Activated CD4-positive, alpha-beta T cell treated with anti-CD3 and anti-CD28 coated beads, Interleukin-2, Interleukin-6, amounts not matched to agents 100 ng/mL and 50 ng/mL, durations not matched to agents 16 hours and 8 hours (primary cell): ENCODE measurements at places on chromosomes 2 and 18.

- DNase-seq = no peak
Measured at GRCh38 chr18:8828300-8828699, 122.9 kb downstream of the MTCL1 start.

- DNase-seq = no peak
Measured at GRCh38 chr2:226380679-226381078, 418.9 kb downstream of the IRS1 start.

- DNase-seq = no peak
Measured at GRCh38 chr2:231306791-231307393, 88.6 kb upstream of the B3GNT7 start.

DNA sequence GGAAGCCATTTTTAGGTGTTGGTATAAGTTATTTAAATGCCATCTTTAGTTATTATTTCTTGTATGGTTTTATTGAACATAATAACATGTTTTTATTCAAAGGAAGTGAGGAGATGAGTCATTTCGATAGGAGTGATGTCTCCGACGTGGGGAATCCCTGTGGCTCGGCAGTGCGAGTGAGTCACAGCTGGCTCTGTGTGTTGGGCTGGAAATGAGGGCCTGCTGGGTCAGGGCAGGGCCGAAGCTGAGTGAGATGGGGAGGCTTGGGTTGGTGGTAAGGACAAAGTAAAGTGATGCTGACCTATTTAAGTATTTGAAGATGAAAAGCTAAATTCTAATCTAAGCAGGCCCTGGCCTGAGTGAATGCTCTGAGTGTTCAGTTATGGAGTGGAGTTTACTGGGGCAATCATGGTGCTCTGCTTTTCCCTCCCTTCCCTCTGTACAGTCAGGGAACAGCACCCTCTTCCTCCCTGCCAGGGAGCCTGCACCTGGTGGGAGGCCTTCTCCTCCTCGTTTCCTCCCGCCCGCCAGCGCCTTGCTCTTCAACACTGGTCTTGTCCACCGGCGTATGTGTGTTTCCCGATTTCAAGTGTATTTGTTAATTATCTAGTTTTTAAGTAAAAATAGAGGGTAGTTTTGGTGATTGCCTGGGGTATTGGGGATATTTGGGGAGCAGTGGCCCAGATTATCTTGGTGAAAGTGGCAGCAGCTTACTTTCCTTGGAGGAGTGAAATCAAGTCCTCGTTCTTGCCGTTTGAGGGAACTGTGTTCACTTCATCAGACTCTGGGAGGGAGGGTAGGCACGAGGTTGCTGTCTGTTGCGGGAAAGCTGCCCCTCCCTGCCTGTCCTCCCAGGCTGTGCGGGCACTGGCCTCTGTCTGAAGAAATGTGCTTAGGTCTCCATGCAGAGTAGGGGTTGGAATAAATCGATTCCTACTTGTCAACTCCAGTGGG, 157.0 kb downstream of the LDLRAD4 start:
- DNase-seq = peak; percentile 92

DNA sequence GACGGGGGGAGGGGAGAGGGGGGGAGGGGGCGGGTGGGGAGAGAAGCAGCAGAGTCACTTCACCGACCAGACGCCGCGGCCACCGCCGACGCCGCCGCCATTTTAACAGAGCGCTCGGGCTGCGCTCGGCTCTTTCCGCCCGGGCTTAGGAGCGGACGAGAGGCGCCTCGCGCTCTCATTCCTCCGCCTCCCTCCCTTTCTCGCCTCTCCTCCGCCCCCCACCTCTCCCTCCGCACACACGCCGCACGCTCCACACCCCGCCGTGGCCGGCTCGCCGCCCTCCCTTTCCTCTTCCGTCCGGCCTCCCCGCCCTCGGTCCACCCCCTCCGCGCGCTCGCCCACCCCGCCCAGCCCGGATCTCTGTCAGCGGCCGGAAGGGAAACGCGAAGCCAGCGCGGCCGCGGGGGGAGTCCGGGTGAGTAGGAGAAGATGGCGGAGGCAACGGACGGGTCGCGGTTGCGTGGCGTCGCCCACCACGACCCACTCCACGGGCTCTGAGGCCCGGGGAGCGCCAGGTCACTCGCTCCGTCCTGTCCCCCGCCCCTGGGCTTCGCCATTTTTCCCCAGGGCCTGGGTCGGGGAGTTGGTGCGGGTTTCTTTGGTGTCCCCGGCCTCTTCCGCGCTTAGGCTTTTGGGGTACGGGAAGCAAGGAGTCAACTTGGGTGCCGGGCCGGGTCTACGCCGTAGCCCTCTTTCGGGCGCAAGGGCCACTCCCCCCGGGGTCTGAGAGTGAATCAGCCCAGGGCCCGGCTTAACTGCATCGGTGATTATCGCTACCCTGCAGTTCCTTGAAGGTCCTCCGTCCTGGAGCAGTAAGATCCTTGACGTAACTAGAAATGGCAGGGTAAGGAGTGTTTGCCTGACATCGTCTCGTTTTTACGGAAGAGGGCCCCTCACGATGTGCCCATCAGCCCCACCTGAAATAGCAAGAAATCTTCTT, at the start of gene USP34:
Gene USP34 (minus strand): TSS at position 123 of the 940 bp plus-strand sequence. CDS start 395 bp downstream, outside the sequence.
- peak; percentile 96 for DNase-seq

DNA sequence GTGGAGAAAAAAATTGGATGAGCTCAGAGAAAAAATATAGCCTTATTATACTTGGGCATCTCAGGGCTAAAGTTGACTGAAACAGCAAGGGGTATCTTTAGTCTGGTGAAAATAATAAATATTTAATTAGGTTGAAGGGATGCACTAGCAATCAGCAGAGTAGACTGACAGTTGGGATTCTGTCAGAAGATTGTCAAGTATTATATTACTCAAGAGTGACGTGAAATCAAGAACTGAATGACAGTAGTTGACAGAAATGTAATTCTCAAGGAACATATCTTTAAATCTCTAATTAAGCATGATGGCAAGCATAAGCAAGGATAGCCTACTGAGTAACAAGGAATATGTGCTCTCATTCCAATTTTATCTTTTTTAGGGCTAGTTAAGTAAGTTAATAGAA, 1301.1 kb downstream of the DSC3 start:
- DNase-seq = no peak

DNA sequence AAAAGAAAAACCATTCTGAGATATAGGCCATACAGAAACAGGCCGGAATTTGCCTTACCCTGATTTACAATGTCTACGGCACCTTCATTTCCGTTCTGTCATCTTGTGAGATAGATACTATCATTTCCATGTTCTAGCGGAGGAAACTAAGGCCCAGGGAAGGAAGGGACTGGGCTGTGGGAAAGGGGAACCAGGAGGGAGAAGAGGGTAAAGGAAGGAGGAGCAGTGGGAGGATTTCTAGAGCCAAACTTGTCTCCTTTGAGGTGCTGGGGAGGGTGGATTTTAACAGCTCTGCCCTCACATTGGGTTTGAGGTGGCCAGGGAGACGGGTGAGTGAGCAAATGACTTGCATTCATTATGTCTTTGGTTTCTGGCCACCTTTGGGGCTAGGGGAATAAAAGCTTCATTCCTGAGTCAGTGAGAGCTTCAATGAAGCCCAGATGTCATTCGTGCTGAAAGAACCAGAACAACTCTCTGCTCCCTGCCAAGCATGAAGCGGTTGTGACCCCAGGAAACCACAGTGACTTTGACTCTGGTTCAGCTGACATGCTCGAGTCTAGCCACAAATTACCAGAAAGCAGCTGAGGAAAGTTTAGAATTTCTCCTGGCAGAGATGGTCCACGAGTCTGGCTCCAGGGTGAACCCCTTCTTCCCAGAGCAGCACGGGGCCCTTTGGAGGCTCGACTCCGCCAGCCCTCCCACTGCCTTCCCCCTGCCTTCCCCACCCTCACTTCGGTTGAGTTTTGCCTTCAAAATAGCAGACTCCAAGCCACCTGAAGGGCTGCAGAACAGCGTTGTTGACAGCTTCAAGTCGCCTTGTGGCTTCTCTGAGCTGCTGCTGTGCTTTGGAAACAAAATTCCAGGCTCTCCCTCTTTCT, 3.8 kb downstream of the ACTG2 start:
- DNase-seq = peak; percentile 68

- no peak for DNase-seq
Measured at GRCh38 chr18:40606996-40607395, 1348.0 kb upstream of the PIK3C3 start.

DNA sequence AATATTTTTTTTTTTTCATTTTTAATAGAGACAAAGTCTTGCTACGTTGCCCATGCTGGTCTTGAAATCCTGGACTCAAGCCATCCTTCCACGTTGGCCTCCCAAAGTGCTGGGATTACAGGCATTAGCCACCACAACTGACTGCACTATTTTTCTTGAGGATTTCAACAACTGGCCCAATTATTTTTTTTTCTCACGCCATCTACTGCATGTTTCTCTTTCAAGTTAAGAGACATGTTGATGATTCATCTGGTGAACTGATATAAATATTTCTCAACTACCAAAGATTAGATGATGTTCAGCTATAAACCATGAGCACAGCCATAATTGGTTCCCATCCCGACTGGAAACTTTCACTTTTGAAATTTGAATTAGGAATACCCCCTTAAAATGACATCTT, 688.4 kb upstream of the SYT4 start:
- no peak for DNase-seq

GRCh38 chr2:85134255-85134895, 1.2 kb downstream of the TCF7L1 start:
- no peak for DNase-seq

GRCh38 chr2:132955871-132956615, 286.0 kb upstream of the LYPD1 start:
- no peak for DNase-seq

GRCh38 chr2:31384351-31384750, 30.2 kb downstream of the XDH start:
- peak; percentile 67 for DNase-seq

DNA sequence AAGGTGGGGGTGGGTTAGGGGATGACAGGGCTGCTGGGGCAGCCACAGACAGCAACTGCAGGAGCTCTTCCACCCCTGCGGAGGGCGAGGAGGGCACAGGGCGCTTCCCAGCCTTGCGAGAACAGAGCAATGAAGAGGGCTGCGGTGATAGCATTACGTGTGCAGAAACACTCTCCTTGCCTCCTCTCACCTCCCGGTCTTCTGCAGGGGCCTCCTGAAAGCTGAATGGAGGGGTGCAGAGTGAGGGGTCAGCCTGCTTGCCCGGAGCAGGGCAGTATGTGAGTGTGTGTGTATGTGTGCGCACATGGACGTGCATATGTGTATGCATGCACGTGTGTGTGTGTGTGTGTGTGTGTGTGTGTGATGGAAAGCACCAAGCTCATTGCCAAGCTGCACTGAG, 29.5 kb upstream of the IL1R2 start:
- DNase-seq = no peak

GRCh38 chr18:62682371-62682770, 33.0 kb upstream of the PHLPP1 start:
- no peak for DNase-seq

DNA sequence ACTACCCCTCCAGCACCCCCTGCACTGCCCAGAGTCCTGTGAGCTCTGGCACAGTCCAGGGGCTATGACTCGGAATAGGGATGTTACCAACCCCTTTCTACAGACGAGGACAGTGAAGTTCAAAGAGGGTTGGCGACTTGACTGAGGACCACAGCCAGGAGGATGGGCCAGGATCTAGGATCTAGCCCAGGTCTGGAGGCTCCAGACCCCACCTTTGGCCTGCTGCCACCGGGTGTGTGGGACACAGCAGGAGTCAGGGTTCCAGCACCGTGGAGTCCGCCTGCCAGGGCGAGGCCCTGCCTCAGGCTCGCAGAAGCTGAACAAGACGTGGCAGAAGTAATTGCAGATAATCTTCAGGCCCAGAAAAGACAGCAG, 37.9 kb upstream of the GPC1 start:
- DNase-seq = no peak

DNA sequence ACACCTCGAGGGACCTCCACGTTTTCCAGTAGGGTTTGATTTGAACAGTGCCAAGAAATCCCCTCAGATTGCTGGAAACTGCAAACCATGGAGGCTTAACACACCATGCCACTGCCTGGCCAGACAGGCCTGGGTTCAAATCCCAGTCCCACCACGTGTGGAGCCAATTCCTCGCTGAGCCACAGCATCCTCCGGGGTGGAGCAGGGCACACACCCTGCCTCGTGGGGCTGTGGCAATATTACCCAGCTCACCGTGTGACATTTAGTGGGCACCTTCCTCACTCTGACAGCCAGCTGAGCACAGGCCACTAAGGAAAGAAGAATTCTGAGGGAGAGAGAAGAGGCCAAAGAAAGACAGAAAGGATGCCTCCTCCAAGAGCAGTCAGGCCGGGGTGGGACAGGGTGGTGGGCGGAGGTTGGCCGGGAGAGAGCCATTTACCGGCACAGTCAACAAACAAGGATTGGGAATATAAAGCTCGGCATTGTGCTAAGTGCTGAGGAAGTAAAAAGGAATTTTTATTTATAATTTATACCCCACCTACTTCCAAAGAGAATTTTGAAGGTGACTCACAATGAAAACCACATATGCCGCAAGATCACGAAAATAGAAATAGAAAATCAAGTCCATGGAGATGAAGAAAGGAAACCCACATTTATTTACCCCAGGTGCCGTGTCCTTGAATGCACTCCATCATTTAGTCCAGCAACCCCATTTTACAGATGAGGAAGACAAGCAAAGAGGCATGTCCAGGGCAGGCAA, 111.5 kb downstream of the MCFD2 start:
- DNase-seq = no peak

GRCh38 chr2:219234331-219234730, 4.7 kb downstream of the ANKZF1 start:
- DNase-seq = no peak
